ENCODE measurements at places on chromosomes 4 and X. TPM values are rescaled to one million over a fixed set of nuclear protein-coding genes. Genes with fewer than 3 reads are reported as not detected.

Gene ATP2B3
- 0.16 TPM for total RNA-seq

DNA sequence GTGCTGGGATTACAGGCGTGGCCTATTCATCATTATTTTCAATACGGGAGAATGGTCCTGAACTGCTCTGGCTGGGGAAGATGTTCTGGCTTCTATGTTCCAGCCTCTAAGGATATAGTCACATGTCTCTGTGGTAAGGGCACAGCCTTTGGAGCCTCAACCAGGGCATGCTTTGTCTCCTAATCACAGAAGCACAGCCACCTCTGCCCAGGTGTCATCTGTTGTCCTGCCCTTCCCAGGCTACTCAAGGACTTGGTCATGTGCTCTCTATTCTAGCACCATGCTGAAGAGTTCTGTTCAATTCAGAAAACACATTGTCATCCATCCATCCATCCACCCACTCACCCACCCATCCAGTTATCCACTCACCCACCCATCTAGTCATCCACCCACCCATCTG lies 29.5 kb downstream of the ASMTL start:
- DNase-seq = peak; percentile 9

DNA sequence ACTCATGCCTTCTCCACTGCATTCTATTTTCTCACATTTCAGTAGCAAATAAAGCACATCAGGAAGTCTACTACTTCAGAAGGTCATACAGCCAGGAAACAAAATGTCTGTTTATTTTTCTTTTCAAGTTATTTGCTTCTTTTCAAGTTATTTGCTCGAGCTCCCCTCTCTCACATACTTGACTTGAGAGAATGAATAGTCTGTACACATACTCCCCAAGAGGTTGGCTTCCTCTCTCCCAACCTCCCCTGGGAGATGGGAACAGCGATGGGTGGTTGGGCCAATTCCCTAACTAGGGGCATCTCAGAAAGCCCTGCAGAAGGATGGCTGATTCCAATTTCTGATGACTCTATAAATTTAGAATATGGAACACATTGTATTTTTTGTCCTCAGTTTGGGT lies 64.7 kb upstream of the PTPN13 start:
- no peak for DNase-seq

Gene CLIC2
- total RNA-seq = 13.4 TPM

GRCh38 chr4:1630266-1630665 lies 53.8 kb downstream of the FAM53A start:
- DNase-seq = no peak

DNA sequence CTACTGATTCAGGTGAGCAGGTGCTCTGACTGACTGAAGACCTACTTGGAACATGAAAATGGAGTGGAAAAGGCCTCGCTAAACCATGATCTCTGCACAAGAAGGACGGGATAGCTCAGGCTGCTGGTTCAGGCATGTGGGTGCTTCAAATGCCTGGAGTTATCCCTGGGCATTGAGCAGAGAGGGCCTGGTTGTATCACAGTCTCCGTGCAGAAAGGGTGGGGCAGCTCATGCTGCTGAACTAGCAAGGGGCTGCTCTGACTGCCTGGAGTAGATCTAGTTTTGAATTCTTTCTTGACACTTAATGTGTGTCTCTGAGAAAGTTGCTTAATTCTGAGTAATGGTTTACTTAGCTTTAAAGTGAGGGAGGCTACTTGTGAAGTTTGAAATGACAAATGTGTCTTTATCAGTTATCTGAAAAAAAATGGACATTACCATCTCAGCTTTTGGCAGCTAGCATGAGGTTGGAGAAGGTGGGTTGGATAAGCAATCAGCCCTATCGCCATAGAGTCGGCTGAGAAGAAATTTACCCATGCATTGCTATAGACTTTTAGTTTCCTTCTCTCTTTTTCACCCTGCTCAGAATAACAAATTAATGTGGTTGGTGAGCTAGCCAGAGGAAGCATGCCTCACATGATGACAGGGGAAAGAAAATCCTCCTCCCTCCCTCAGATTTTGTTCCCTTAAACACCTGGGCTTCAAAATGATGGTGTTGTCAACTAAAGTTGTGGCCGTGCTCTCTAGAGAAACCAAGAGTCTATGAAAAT lies 832.4 kb downstream of the STIM2 start:
- no peak for DNase-seq

DNA sequence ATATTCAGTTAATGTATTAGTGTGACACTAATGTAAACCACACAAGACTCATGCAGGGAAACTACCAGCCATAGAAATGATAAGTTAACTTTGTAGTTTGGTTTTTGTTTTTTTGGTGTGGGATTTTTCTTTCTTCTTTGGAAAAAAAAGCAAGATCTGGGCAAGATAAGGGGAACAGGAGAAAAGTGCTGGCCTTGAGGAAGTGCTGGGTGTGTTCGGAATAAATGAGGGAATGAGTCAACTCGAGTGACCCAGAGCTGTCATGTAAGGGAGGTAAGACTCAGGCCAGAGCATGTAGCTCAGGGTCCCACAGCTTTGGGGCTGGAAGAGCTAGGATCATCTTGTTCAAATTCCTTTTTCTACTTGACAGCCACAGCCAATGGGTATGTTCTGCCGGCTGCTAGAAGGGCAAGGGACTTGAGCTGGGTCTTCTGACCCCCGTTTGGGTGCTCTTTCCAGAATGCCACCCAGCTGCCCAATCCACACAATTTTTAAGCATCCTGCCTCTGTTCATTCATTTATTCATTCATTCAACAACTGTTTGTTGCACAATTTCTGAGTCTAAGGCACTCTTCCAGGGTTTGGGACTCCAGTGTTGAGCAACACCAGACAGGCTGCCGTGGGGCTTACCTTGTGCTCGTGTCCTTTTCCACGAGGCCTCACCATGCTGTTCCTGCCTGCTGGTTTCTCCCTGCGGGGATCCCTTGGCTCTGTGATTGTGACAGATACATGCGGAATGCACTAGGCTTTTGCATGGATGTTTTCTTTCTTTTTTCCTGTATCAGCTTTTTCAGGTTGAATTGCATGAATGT lies 54.5 kb downstream of the CLDN34 start:
- DNase-seq = no peak

GRCh38 chrX:69884210-69884609 lies 165.5 kb downstream of the AWAT2 start:
- no peak for DNase-seq
